ENCODE measurements at places on chromosomes 12 and 14.

DNA sequence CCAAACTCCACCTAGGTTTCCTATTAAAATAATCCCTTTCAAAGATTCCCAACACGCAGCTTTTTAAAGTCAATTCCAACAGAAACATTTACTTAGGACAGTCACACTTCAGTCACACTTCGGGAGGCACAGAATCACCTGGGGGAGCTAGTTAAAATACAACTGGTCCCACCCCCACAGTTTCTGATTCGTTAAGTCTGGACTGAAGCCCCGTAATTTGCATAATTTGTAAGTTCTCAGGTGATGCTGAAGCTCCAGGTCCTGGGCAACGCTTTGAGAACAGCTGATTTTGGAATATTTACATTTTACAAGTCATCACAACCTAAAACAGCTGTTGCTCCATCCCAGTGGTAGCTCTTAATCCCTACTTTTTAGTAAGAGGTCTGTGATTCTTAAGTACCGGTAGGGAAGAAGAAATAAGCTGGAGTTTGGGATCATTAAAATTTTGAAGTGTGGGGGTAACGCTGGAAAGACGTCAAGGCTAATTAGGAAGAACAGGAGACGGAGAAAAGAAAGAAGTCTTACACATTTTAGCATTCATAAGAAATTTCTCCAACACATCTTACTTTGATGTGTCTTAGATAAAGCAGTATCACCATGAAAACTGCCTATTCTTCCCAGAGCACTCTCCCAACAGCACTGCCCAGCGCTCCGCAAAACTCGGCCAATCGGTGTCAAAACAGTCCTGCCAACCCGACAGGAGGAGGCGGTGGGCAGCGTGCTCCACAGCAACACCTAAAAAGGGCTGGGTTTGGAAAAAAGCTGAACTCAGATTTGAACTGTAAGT lies 1.1 kb downstream of the IPO8 start:
- DNase-seq: peak; percentile 75

GRCh38 chr14:76261371-76261811 lies 109.7 kb downstream of the GPATCH2L start:
- DNase-seq: peak; percentile 4

- no peak for DNase-seq
Measured at GRCh38 chr12:51722431-51722830, 126.1 kb downstream of the FIGNL2 start.

DNA sequence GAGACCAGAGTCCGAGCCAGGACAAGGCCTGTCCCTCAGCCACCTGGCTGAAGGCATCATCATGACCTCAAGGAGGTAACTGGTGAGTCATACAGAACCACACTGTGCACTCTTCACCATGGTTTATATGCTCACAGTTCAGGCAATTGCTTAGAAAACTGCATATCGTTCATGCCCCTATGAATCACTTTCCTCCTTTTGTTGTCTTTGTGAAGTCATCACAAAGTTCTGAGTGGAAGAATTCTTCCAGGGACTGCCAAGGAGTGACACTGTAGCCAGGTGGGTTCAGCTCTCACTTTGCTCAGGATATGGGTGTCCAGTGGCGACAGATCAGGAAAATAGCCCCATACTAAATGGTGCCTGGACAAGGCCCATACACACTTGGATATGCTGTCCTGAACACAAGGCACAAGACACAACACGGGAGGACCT lies 92.5 kb downstream of the DPF3 start:
- peak; percentile 69 for DNase-seq

DNA sequence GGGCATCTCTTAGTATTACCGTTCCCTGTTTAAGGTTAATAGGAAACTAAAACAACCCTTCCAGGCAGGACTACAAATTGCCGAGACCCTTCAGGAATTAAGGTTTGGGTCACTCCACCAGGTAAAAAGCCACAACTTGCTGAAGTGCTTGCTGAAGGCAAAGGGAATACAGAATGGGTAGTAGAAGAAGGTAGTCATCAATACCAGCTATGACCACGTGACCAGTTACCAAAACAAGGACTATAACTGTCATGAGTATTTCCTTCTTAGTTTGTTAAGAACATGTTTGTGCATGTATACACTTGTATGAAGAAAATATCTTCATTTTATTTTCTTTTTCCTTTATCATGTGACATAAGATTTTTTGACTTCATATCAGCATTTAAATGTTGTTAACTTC lies 578.7 kb upstream of the FBXO33 start:
- no peak for DNase-seq

GRCh38 chr12:94062796-94063635 lies 85.4 kb upstream of the PLXNC1 start:
- DNase-seq: no peak

DNA sequence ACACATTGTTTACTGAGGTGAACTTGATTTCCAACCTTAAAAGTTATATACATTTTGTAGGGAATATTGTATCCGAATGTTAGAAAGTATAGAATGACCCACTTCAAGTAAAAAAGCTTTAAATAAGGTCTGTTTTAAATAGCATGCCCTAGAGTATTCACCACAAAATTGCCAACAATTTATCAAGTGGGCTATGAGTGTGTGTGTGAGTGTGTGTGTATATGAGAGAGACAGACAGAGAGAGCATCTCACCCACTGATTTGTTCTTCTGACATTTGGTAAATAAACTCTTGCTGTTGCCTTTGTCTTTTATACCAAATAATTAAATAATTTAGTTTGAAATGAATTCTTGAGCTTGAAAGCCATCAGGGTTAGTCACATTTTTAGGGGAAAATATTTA lies 29.8 kb upstream of the RAP1B start:
- no peak for DNase-seq

DNA sequence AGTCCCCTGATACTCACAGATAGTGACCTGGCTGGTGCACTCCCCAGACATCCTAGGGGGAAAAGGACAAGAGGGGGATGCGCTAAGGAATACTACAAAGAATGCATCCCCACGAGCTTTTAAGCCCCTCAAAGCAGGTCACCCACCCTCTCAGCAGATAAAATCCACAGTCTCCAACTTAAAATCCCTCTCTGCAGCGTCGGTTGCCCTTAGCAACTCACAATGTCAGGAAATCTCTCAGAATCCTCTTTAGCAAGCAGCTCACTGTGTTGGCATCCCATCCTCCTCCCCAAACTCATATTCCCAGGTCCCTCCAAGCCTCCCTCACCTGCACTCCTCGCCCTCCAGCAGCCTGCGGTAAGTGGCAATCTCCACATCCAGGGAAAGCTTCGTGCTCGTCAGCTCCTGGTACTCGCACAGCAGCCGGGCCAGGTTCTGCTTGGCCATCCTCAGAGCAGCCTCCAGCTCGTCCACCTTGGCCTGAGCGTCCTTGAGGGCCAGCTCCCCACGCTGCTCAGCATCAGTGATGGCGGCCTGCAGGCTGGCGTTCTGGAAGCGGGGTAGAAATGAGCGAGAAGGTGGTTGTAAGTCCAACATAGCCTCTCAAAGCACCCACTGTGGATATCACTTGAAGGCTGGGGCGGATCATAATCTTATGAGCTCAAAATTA lies 5.5 kb upstream of the KRT79 start:
- DNase-seq: no peak

DNA sequence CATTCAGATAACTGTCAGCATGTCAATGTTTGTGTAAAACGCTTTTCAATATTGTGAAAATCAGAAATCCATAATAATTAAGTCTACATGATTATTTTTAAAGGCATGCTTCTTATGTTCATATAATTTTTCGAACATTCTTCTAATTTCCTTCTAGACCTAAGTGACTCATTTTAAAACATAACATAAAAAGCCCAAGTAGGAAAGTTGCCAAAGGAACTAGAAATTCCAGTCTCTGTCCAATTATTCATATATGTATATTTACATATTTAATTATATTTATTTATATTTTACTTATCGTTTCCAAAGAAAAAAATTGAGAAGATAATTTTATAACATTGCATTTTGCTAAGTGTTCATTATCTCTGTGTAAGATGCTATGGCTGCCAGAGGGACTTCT lies 110.4 kb downstream of the TMTC1 start:
- DNase-seq: peak; percentile 52

DNA sequence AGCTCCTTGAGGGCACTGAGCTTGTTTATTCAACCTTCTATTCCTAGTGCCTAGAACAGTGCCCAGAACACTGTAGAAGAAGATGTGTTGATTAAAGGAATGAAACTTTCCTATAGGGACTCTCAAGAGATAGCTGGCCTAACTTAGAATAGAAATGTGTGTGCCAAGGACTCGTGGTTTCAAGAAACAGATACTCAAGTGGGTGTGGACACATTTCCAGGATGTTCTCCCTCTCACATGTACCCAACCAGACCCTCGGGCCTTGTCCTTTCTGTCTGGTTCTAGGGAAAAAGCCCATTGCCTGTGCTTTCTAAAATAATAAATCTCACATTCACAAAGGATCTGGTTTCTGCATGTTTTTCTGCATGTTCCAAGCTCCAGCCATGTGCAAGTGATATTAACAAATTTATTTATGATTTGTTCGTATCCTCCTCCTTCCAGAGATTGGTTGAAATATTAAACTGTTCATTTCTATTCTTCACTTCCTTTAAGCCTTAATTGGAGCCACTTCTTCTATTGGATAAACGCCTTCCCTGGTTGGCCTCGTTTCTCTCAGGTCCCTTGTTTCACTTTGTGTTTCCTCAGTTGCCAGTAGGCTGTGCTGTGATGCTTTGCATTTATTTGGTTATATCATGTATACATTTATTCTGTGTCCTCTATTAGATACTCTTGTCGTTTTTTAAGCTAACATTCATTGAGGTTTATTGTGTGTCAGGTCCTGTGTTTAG lies 89.8 kb downstream of the CRADD start:
- peak; percentile 88 for DNase-seq

DNA sequence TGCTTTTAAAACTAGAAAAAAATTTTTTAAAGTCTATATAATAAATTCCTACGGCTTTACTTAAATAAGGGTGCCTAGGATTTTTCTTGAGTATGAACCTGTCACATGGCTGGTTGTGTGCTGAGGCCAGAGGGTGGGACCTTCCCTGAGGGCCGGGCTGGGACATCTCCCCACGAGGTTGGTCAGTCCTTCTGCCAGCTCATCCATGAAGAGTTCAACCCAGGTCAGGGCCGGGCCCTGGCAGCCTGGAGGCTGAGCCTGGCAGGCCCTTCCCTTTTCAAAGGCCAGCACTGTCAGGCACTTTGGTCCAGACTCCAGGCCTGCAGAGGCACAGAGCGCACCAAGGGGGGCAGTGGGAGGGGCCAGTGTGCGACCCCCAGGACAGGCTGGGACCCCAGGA lies 31.7 kb downstream of the TNFAIP2 start:
- DNase-seq: peak; percentile 24

GRCh38 chr12:1318327-1319031 lies 275.9 kb downstream of the FBXL14 start:
- peak; percentile 51 for DNase-seq

DNA sequence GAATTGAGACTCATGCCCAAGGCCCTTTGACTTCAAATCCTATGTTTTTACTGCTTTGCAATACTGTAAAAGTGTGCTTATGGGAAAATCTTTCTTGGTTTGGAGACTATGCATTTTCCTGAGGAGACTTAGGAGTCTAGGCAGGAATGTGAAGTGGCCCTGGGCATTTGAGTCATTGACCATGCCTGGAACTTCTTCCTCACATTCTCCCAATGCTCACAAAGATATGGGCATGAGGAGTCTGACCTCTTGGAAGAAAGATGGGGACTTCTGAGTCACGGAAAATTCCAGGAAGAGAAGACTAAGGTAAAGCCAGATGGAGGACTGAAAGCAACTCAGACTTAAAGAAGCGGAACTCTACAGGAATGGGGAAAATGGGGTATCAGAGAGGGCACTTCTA lies 38.2 kb upstream of the ZNF641 start:
- DNase-seq: no peak

- no peak for DNase-seq
Measured at GRCh38 chr12:5377997-5378592, 53.8 kb upstream of the NTF3 start.

DNA sequence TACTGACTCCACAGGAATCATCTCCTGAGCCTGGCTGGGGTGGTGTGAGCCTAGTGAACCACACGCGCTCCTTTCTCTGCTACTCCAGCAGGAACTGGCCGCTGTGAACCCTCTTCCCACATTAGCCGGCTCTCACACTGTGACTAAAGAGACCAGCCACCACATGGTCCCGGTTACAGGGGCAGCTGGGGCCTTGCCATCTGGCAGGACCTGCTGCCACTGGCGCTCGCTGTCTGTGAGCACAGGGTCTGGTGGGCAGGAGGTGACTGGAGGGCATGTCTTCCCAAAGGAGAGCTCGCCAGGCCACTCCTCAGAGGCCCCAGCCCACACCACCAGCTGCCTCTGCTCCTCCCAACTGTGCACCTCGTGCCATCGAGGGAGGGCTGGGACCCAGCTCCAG lies 99.3 kb downstream of the SINHCAF start:
- DNase-seq: no peak

DNA sequence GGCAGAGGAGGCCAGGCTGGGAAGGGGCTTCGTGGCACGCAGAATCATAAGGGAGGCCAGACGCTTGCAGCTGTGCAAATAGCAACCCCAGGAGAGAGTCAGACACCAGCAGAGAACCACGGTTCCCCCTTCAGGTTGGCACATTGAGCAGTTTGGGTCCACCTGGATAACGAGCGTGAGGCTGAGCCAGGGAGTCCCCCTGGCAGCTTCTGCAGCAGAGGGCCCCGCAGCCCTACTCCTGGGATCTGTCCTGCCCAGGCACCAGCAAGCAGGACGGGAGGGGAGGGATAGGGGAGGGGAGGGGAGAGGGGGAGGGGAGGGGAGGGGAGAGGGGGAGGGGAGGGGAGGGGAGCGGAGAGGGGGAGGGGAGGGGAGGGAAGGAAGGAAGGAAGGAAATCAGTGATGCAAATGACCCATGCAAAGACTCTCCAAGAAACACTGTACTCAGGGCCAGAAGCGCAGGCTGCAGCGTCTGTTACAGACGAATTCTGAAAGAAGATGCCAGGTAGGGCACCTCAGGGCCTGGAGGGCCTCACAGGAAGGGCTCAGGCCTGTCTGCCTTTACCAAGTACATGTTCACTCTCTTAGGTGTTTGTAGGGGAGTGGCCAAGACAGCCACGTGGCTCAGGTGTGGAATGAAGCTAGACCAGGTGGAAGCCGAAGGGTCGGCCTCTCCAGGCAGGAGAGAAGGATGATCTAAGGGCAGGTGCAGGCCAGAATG lies 32.3 kb upstream of the MMP17 start:
- DNase-seq: no peak

DNA sequence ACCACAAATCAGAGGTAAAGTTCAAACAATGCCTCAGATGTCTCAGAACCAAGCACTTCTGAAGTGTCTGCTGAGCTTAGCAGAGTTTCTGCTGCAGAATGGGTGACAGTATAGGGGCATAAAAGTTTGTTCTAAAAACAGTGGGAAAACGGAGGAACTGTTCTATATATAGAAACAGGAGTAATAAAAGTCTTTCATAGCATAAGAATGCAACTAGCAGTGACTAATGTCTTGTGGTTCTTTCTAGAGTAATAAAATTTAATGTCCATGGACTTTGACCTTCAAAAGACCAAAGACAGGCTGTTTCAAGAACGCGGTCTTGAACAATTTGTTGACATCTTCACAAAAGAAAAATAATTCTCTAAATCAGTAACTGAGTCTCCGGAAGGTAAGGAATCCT lies 107.5 kb upstream of the FAR2 start:
- DNase-seq: peak; percentile 80

- no peak for DNase-seq
Measured at GRCh38 chr12:122862110-122862634, 26.9 kb downstream of the HIP1R start.

- DNase-seq: no peak
Measured at GRCh38 chr12:5577741-5578140, 145.8 kb downstream of the NTF3 start.

- DNase-seq: no peak
Measured at GRCh38 chr14:19947413-19948090, 16.8 kb downstream of the OR4K1 start.
